NCI-H526 (cell line): ENCODE measurements at places on chromosomes 1 and 21.

- DNase-seq: no peak
Measured at GRCh38 chr21:42289926-42290325, 25.3 kb downstream of the TFF3 start.

GRCh38 chr1:64861611-64862010, 104.7 kb downstream of the JAK1 start:
- peak; percentile 40 for DNase-seq

GRCh38 chr1:17667641-17668040, 87.5 kb upstream of the ACTL8 start:
- no peak for DNase-seq

GRCh38 chr21:24115141-24115540, 1492.1 kb downstream of the MRPL39 start:
- no peak for DNase-seq

DNA sequence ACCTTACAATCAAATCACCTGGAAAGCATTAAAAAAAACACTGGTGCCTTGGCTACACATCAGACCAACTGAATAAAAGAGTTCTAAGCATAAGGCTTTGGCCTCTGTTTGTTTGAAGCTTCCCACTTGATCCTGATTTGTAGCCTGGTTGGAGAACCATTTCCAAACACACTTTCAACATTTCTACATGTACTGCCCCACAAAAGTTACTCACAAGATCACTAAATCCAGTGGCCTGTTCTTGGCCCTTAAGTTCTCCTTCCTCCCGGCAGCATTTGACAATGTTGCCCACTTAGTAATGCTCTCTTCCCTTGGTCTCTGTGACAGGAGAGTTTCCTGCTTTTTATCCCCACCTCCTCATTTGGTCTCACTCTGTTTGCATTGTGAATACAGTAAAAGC, 11.8 kb downstream of the GAS5 start:
- DNase-seq: no peak

- peak; percentile 74 for DNase-seq
Measured at GRCh38 chr1:16167331-16168143, 11.7 kb upstream of the EPHA2 start.

GRCh38 chr1:59885160-59885832, 41.3 kb downstream of the CYP2J2 start:
- DNase-seq: no peak

DNA sequence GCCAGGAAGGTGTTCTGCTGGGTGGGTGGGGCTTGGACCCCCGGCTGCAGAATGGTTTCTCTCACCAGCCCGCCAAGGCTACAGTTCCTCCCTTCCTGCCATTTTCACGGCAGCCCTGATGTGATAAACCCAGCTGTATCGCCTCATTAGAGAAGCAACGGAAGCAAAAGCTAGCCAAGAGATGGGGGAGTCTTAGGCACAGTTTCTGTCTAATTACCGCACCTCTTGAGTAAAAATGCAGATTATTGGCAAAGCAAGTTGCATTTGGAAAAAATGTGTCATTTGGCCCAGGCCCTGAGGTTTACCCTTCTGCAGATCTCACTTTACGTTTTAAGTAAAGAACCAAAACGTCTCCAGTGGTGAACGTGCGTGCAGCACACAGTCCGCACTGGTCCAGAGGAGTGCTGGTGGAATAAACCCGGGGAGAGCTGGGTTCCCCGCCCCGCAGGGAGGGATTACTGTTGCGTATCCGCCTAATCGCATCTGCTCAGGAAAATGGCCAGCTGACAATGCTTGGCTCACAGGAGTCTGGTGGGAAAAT, 109.9 kb downstream of the GALNT2 start:
- DNase-seq: peak; percentile 82

GRCh38 chr1:217946511-217946910, 315.4 kb downstream of the SPATA17 start:
- DNase-seq: no peak

- peak; percentile 15 for DNase-seq
Measured at GRCh38 chr1:243253211-243253925, 1.7 kb downstream of the CEP170 start.

DNA sequence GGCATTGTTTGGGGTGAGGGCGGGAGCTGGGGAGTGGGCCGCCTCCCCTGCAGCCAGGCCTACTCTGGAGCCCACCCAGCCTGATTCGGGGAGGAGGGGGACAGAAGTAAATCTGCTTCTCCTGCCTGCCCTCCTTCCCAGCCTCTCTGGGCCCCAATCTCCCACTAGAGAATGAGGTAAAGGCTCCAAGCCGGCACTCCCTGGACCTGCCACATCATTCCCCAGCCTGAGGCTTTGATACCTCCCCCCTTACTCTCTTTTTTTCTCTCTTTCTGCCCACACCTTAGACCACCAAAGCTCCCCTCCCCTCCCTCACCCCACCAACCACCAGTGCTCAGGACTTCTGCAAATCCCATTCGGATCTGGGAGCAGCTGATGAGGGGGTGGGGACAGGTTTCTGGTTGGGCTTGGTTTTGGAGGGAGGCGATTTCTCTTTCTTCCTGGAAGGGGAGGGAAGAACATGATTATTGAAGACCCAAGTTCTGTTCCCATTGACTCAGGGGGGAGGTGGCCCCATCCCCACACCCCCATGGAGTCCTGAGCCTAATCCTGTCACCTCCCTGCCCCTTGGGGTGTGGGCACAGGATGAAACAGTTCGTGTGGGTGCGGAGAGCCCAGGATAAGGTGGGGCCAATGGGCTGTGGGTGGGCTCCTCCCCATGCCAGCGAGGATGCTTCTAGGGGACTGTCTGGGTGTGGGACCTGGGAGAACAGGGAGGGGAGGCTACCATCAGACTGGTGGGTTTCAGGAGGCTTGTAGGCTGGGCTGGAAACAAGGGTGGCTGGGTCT, 1.3 kb downstream of the MAP7D1 start:
- peak; percentile 60 for DNase-seq

GRCh38 chr1:29258189-29258975, 22.1 kb downstream of the PTPRU start:
- no peak for DNase-seq

- no peak for DNase-seq
Measured at GRCh38 chr1:201088901-201089525, 23.2 kb downstream of the CACNA1S start.

DNA sequence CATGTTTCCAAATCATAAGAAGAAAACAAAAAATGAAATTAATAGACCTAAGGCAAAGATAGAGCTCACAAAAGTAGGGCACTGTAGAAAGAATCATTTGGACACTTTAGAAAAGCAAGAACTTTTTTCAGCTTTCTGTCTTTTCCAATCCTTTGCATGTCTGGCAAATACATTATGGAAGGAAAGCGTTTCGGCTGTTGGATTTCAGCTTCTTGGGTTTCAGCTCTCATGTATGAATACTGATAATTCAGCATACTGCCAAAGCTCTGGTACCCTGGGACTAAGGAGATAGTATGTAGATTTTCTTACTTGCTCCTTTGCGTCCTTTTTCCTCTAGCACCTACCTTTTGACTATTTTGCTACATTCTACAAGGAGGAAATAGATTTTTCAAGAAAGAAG, 375.9 kb downstream of the BRINP3 start:
- DNase-seq: no peak

- DNase-seq: no peak
Measured at GRCh38 chr1:35426097-35426586, 131.1 kb downstream of the KIAA0319L start.

DNA sequence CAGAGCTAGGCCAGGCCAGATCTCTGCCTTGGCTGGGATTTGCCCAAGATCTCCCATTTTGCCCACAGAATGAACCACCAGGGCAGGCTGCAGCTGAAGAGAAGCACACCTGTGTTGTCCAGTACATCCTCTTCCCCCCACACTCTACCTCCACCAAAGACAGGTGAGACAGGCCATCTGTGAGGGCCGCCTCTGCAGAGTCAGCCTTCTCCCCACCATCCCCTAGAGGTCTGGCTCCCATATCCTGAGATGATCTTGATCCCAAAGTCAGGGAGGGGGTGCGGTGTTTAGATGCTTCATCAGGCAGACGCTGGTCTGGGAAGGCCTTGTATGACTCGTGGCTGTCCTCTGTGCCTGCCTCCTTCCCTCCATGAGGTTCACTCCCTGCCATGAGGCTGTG, 28.7 kb downstream of the HYI start:
- DNase-seq: no peak

GRCh38 chr1:220431554-220432239, 96.2 kb upstream of the MARK1 start:
- no peak for DNase-seq

GRCh38 chr1:170521818-170522217, 10.1 kb upstream of the GORAB start:
- DNase-seq: no peak

DNA sequence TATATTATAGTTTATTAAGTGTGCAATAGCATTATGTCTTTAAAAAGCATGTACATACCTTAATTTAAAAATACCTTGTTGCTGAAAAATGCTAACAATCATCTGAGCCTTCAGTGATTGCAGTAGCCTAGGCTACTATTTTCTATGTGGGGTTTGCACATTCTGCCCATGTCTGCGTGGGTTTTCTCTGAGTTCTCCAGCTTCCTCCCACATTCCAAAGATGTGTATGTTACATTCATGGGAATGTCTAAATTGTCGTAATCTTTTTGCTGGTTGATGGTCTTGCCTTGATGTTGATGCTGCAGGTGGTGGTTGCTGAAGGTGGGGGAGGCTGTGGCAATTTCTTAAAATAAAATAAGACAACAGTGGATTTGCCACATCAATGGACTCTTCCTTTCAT, 12.5 kb downstream of the AADACL3 start:
- no peak for DNase-seq

- no peak for DNase-seq
Measured at GRCh38 chr21:35352066-35352770, 303.1 kb upstream of the RUNX1 start.
